Left forelimb (tissue), 1 donor: ENCODE measurements at places on chromosomes 2 and 18.

DNA sequence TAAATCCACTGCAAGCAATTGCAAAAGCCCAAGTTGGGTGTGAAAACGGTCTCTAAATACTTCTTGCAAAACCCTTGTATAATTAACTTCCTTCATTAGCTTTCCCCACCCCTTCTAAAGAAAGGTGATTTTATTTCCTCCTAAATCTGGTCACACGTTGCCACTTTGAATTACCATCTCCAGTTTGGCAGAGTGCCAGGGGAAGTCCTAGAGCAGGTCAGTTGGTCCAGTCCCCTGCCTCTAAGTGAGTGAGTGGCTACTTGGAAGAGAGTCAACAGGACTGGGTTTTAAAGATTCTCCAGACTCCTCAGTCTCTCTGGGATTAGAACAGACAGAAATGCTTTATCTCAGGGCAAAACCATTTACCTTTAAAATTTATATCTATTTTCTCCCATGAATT is 18.7 kb upstream of the LYPD6B start:
- no peak for DNase-seq

GRCh38 chr18:48627216-48627615 is 88.4 kb downstream of the CTIF start:
- DNase-seq = no peak

GRCh38 chr2:174522553-174522952 is 35.7 kb upstream of the GPR155 start:
- DNase-seq = no peak

DNA sequence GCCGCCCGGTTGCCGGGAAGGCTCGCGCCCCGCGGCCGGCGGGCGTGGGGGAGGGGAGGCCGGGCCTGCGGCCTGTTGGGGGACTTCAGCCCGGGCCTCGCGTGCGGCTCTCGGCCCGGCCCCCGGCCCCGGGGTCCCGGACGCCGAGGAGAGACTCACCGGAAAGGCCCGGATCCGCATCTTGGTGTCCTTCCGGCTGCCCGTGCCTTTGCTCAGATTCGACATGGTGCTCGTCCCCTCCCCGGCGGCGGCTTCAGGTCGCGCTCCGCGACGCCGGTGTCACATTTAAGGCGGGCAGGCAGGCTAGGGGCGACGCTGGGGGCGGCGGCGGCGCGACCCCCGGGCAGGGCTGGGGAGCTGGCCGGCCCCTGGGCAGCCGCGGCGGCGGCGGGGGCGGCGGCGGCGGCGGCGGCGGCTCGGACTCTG is 365 bp downstream of the CUL3 start:
- DNase-seq = no peak

DNA sequence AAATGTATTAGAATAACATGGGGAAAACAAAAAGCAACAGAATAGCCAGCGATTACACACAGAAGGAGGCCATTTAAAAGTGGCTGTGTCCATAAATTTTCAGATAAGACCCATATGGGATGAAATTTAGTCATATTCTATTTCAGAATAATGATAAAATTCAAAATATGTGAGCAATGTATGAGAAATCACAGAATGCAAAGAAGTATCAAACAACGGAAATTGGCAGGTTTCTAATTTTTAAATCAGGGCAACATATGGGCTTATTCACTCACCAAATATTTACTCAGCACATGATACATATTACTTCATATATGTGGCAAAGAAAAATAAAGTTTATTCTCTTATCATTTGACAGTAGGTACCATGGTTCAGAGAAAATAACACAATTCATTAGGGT is 208.5 kb downstream of the GRB14 start:
- DNase-seq = no peak

GRCh38 chr2:197071213-197071612 is 144.7 kb upstream of the PGAP1 start:
- DNase-seq = no peak
